AG08396 (cell line): ENCODE measurements at places on chromosomes 5 and 9.
A peak's percentile ranks its signal among the peaks of the same experiment; 100 is the strongest.

DNA sequence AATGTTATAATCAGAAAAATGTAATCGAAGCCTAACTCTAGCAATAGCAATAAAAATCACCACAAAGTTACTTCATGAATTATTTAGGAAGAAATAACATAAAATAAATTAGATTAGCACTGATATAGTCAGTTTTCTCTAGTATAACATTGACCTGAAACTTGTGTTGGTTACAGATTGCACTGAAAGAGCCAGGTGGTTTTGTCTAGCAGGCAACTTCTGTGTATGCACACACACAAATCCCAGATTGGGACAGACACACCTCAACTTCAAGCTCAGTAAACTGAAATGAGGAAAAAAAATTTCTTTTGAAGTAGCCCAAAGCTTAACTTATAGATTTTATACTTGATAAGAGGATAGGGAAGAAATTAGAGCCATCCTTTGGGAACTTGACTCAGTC, 129.3 kb downstream of the EFNA5 start:
- no peak for DNase-seq

DNA sequence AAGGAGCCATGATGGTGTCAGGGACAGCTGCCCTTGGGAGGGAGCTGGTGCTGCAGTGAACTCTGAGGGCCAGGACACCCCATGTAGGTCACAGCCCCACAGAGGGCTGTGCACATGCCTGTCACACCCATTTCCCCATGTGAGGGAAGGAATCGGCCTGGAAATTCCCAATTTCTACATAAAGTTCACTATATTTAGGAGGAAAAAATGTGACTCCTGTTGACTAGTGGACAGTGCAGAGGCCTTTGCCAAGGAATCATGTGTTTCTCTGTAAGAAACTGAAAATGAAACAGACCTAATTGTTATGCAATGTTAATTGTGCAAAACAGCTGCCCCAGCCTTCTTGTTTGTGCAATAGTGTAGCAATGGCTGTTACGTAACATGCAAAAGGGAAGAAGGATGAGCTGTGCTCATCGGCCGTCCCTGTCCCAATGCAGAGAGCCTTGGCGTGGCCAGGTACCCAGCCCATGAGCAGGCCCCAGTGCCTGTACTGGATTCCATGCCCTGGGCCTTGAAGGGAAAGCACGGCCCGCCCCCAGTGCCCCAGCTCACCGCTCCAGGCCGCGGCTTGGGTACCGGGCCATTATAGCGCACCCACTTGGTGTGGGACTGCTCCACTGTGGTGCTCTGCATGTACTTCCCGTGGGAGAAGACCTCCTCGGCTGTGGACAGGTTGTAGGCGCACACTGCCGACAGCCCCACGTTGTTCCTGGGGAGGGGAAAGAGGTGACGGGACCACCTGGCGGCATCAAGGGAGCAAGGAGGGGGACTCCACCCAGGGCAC, 70.0 kb downstream of the SECISBP2 start:
- DNase-seq = peak; percentile 80

DNA sequence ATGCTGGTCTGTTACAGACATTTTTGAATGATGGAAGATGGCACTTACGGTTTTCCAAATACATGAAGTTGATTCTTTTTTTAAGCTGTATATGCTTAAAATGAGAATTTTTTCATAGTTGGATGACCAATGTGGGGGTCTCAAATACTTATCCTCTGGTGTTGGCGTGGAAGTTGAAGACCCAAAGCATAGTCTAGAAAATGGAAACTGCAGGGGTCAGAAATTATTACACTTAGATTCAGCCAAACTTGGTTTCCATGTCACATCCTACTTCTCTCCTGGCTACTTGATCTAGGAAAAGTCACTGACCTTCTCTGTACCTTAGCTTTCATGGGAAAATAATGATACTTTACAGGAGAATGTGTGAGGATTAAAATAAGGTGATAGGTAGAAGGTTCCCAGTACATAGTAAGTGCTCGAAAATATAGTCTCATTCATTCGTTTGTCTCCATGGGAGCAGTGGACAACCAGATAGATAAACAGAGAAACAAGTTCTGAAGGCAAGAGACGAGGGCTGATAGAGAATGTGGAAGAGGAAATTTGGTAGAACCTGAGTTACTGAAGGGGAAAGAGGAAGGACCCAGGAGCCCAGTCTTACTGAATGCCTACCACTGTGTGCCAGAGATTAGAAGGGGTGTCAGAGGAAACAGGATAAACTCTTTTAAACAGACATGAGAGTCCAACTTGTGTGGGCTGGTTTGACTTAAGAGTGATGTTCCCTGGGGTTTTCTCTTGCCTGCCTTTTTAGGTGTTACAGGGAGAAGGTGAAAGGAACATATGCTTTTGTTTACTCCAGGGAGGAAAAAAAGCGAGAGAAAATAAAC, 560.3 kb upstream of the KLF4 start:
- DNase-seq = no peak

GRCh38 chr5:91022518-91022917, 360.6 kb downstream of the ARRDC3 start:
- DNase-seq = no peak

DNA sequence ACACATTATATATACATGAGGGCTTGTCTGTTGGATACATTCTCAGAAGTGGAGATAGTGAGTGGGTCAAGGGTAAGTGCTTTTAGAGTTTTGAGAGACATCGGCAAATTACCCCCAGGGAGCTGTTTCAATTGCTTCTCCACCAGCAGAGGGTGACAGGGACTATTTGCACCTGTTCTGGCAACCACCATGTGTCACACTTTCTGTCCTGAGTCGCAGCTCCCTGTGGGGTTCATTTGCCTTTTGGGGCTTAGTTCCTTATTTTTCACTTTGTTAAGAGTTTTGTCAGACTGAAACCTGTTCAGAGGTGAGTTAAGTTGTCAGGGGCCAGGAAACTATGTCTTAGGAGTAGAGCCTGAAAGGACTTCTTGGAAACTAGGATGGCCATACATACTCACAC, 20.1 kb upstream of the SLC36A1 start:
- no peak for DNase-seq
